ENCODE measurements at places on chromosomes 3 and 15.

DNA sequence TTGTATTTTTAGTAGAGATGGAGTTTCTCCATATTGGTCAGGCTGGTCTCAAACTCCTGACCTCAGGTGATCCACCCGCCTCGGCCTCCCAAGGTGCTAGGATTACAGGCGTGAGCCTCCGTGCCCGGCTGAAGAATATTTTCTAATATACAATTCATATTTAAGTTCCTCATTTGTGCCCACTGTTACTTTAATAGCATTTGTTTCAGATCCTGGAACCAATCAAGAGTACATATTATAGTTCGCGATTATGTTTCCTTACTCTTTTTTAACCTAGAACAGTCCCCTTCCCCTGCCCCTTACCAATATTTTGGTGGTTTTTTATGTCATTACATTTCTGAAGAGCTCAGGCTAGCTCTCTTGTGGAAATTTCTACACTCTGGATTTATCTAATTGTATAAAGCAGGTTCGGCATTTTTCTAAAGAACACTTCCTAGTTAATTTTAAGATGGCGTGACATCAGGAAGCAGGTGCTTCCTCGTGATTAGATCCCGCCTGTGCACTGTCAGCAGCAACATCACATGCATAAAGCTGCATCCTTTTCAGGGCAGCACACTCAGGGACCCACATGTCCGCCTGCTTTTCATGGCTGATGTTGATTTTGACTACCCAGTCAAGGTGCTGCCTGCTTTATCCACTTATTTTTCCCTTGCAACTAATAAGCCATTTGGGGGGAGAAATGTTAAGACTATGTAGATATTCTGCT is 88.7 kb upstream of the EPHB3 start:
- no peak for DNase-seq

GRCh38 chr15:91944331-91944730 is 90.8 kb downstream of the SLCO3A1 start:
- DNase-seq: no peak

DNA sequence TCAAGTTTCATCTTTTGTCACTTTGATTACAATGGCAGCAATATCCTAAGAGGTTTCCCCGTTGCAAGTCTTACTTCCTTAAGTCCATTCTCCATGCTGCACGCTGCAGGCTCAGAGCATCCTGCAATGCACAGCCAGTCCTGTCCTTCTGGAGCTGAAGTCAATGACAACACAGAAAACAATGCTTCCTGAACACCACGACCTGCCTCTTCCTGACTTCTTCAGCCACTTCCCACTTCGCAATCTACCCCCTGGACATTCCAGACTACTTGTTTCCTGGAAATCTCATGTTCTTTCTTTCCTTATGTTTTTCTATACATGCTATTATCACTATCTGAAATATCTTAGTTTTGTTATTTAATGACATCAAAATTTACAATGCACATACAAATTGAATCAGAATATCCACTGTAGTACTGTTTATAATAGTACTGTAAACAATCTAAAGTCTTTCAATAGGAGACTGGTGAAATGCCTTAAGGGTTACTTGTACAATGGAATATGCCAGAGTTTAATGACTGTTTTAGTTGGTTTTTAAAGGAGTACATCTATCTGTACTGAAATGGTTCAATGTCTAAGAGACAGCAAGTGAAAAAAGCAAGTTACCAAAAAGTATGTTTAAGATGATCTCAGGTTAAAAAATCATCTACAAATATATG is 113.7 kb upstream of the PRTG start:
- no peak for DNase-seq

DNA sequence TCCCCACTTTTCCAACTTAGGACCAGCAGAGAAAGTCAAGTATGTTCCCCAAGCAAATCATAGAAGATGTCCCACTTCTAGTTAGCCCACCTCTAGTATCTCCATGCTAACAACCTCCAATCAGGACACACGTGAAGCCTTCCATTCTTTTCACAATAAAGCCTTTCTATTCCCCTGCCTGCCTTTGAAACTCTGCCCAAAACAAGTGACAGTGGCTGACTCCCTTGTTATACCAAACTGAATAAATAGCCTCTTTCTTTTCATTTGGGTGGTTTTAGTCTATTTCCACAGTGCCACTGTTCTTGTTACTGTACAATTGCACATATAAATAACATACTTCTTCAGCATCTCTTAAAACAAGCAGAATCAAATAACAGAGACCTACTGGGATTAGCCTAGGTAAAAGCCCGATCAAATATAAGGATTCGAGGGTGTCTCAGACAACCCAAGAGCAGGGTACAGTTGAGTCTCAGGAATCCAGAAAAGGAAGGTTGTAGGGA is 118.0 kb upstream of the NPHP3 start:
- DNase-seq: no peak

GRCh38 chr3:122519693-122520092 is 5.0 kb upstream of the KPNA1 start:
- no peak for DNase-seq

DNA sequence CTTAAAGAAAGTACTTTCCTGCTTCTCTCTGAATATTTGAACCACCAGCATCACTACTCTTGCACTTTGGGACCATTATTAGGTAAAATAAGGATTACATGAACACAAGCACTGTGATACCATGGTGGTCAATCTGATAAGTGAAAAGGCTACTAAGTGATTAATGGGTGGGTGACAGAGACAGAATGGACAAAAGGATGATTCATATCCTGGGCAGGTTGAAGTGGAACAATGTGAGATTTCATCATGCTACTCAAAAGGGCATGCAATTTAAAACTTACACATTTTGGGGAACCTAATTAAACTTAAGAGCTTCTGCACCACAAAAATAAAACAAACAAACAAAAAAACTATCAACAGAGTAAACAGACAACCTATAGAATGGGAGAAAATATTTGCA is 172.0 kb upstream of the CD96 start:
- DNase-seq: no peak

- no peak for DNase-seq
Measured at GRCh38 chr15:41285285-41285684, 47.1 kb downstream of the OIP5 start.

- no peak for DNase-seq
Measured at GRCh38 chr3:184354121-184354728, 7.2 kb downstream of the CLCN2 start.

- DNase-seq: no peak
Measured at GRCh38 chr15:98547741-98548138, 100.6 kb upstream of the IGF1R start.

- DNase-seq: no peak
Measured at GRCh38 chr15:40584191-40584590, 9.9 kb upstream of the KNL1 start.

DNA sequence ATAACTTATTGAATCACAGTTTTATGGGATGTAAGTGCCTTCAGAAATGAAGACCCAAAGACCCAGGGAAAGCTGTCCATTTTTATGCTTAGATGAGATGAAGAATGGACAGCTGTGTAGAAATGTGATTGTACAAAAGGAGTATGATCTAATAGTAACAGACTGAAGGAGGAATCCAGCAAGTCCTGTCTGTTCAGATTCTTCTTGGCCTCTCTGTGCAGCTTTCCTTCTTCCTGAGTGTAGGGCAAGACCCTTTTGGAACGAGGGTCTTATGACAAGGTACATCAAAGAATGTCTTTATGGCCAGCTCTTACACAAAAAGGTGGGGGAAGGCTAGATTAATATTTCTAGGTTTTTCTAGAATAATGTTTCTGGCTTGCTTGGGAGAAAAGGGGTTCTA is 1.4 kb upstream of the KIF23 start:
- DNase-seq: no peak

GRCh38 chr3:89713196-89713595 is 605.8 kb downstream of the EPHA3 start:
- no peak for DNase-seq

DNA sequence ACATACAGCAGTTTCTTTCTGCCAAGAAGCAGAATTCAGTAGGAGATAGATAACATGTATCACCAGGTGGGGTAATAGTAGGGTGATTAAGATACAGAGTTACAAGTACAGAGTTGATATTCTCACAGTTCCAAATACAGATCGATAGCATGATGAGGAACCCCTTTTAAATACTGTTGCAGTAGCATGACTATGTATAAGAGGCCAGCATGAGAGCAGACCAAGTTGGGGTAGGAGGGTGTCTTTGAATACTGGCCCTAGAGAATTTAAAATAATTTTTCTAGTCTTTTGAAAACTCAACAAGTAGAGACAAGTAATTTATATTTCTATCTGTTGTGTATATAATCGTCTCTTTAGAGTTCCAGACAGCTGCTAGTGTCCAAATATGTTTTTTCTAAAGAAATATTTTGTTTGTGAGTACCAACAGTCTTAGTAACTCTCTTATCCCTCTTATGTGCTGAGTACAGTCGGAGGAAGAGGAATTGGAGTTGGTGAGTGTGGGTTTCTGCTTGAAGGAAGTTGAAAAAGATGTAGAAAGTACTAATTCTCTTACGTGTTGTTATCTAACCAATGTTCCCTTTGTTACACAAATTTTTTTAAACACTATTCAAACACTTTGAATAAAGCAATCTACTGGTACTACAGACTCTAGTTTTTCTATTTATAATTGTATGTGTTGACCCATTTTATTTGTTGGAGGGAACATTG is 30.2 kb downstream of the LYSMD4 start:
- no peak for DNase-seq

- DNase-seq: no peak
Measured at GRCh38 chr3:197204736-197205135, 93.7 kb downstream of the DLG1 start.

GRCh38 chr15:70401709-70402108 is 304.0 kb upstream of the TLE3 start:
- no peak for DNase-seq

DNA sequence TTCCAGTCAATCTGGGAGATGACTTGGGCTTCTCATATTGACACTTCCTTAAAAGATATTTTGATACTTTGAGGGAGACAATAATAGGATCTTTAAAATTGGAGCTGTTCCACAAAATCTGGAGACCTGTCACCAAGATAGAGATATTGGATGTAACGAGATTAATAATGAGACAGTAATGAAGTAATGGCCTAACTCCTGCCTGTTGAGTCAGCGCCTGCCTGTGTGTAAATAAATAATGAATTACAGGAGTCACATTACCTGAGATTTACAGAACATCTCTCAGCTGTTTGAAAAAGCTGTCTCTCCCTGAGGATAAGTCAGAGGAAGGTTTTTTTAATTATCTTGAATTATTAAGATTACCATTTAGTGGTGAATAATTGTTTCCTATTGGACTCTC is 43.8 kb upstream of the MITF start:
- no peak for DNase-seq

DNA sequence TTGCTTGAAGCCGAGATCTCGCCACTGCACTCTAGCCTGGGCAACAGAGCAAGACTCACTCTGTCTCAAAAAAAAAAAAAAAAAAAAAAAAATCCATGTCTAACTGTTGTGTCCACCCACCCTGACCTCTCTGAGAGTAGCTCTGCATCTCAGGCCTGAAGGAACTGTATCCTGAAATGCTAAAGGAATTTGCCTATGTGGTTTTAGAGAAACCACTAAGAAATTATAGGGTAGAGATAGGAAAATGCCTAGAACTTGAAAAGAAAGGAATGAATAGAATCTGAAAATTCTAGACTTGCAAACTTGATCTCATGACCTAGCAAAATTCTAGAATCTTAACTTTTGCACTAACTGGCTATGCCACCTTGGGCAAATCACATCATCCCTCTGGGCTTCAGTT is 217.5 kb upstream of the ROPN1 start:
- DNase-seq: no peak

GRCh38 chr3:38578081-38578475 is 71.4 kb downstream of the SCN5A start:
- no peak for DNase-seq

- no peak for DNase-seq
Measured at GRCh38 chr3:81692766-81693165, 68.7 kb downstream of the GBE1 start.

- DNase-seq: no peak
Measured at GRCh38 chr3:52472239-52473000, 17.0 kb downstream of the NISCH start.

DNA sequence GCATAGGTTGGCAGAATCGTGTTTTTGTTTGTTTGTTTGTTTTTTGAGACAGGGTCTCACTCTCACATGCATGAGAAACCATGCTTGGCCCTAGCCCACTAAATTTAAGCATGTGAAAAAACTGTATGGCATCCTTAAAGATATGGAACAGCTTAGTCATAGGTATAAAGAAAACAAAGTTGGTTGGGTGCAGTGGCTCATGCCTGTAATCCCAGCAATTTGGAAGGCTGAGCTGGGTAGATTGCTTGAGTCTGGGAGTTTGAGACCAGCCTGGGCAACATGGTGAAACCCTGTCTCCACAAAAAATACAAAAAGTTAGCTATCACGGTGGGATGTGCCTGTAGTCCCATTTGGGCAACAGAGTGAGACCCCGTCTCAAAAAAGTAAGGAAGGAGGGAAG is 25.2 kb downstream of the EXD1 start:
- DNase-seq: no peak

DNA sequence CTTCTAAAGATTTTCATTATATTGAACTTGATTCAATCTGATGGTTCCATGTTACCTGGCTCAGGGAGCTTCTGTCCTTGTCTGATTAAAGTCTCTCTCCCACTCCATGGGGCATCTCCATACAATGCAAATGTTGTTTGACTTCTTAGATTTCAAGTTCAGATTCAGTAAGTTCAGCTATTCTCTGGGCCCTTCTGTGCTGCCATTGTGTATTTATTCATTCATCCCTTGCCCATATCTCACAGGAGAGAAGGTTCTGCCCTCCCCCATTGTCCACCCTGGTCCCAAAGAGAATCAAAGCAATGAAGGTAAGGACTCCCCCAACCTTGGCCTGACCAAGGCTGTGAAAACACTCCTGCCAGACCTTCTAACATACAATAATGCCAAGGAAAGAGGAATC is 669.9 kb downstream of the MAGI1 start:
- DNase-seq: no peak

DNA sequence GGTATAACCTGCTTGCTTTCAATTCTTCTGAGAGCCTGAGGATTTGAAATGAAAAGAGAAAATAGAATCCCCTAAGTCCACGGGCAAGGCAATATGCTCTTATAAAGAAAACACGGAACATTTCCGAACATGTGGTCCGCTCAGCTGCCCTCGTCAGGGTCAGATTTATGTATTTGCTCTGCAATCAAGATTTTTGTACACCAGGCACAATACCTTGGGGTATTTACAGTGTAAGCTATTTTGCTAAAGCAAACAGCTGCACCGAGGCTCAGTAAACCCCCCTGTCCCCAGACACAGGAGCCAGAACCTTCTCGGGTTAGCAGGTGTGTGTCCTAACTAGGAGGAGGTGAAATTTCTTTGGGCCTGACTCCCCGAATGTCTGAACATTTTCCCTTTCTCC is 155.8 kb upstream of the LRIG1 start:
- DNase-seq: no peak

DNA sequence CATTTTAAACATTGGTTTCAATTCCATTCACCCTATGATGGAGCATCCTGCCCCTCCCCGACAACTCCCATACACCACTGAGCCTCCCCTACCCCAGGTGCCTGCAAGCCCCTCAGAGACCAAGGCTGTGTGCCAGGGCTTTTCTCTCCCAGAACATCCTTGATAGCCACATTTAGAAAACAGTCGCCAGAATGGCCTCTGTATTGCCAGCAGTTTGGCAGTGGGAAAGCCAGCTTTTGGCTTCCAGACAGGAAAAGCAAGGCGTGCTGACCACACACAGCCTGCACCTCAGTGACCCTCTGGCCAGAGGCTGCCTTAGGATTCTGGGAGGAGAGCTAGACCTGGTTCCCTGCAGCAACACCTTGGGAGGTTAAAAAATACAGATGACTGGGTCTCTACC is 18.2 kb upstream of the HRH1 start:
- DNase-seq: no peak

- DNase-seq: no peak
Measured at GRCh38 chr3:9914011-9914410, 2.9 kb upstream of the IL17RC start.

Data from fibroblast of skin of left biceps (primary cell).